ENCODE measurements at places on chromosomes 4 and X. TPM values are rescaled to one million over a fixed set of nuclear protein-coding genes. Genes with fewer than 3 reads are reported as not detected.
A peak's percentile ranks its signal among the peaks of the same experiment; 100 is the strongest.

- no peak for DNase-seq
Observed at GRCh38 chr4:55004831-55005230, 120.6 kb downstream of the KDR start.

GRCh38 chrX:110563282-110563681 lies 204.6 kb downstream of the RTL9 start:
- DNase-seq, result peak; percentile 87

- no peak for DNase-seq
Observed at GRCh38 chrX:111052478-111052877, 43.5 kb upstream of the PAK3 start.

The CNGA1 gene
- total RNA-seq, result not detected

The CCNA2 gene
- 194 TPM for total RNA-seq

DNA sequence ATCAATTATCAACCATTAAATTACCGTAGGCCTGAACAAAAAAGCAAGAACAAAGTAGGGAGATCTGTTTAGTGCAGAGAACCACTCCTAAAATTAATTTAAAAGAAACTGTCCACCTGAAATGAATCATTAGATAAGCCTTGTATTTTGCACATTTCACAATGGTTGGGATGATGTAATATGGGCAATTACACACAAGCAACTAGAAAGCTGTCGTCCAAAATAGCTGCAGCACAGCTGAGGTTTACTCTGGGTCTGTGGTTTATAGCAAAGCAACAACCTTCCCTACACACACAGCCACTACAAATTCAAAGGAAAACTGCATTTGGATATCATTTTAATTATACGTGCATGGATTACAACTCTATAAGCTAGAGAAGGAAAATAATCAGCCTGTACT lies 28.5 kb downstream of the PCDH19 start:
- no peak for DNase-seq

The MAGEA11 gene
- total RNA-seq, result 23.4 TPM

- DNase-seq, result no peak
Observed at GRCh38 chrX:142249721-142250120, 44.6 kb upstream of the MAGEC2 start.

- peak; percentile 68 for DNase-seq
Observed at GRCh38 chrX:41275661-41276609, 58.0 kb upstream of the DDX3X start.

GRCh38 chrX:153714256-153714655 lies 9.9 kb downstream of the BCAP31 start:
- no peak for DNase-seq

- DNase-seq, result no peak
Observed at GRCh38 chr4:73454920-73455319, 18.9 kb downstream of the AFP start.

GRCh38 chr4:121728066-121728465 lies 31.3 kb upstream of the ANXA5 start:
- DNase-seq, result peak; percentile 64

- no peak for DNase-seq
Observed at GRCh38 chr4:159232465-159233106, 129.7 kb downstream of the RAPGEF2 start.

- DNase-seq, result peak; percentile 34
Observed at GRCh38 chr4:54781756-54782155, 124.0 kb downstream of the KIT start.

DNA sequence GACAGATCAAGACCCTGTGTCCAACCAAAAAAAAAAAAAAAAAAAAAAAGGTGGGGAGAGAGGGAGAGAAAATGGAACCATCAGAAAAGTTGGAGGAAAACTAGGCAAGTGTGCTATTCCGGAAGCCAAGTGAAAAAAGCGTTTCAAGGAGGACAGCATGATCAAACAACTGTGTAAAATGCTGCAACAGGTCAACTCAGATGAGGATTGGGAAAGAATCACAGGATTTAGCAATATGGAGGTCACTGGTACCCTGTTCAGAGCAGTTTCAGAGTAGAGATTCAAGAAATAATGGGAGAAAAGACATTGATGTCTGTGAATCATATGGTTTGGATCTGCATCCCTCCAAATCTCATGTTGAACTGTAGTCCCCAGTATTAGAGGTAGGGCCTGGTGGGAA lies 47.5 kb downstream of the TIGD4 start:
- DNase-seq, result no peak

The CSN1S1 gene
- total RNA-seq, result not detected

DNA sequence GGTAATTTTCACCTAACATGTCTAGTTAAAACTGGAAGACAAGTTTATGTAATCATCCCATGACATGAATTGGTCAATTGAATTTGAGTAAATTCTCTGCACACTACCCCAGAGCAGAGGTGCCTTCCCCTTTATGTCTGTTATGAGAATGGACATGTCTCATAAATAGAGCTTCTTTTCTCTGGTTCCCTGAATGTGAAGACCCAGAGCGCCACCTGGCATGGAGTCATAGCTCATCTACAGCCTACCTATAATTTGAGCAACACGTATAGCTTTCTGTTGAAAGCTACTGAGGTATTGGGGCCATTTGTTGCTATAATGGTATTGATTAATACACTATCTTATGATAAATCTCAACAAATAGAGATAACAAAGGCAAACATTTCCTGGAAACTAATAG lies 626.5 kb upstream of the GALNTL6 start:
- no peak for DNase-seq

GRCh38 chr4:5458676-5459075 lies 249.7 kb downstream of the EVC2 start:
- DNase-seq, result no peak

- DNase-seq, result peak; percentile 17
Observed at GRCh38 chr4:139419388-139419914, 34.5 kb upstream of the RAB33B start.

DNA sequence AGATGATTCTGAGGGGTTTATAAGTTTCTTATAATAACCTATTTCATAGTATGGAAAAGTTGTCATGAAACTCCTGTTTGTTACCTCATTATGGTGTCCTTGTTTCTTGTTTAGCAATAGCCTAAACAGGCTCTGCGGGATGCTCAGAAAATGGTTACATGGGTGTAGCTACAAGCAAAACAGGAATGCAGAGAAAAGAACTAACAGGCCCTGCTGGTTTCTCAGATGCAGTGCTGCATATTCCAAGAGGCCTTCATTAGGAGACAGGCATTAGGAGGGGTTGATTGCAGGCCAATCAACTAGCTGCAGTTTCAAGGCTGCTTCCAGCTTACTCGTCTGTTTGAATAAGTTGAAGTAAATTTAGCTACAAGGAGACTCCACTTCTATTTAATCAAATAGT lies 37.6 kb upstream of the HPGD start:
- no peak for DNase-seq

GRCh38 chr4:159252491-159252890 lies 149.6 kb downstream of the RAPGEF2 start:
- no peak for DNase-seq

The VSIG4 gene
- not detected for total RNA-seq

GRCh38 chr4:3250956-3251690 lies 2.2 kb downstream of the MSANTD1 start:
- no peak for DNase-seq

DNA sequence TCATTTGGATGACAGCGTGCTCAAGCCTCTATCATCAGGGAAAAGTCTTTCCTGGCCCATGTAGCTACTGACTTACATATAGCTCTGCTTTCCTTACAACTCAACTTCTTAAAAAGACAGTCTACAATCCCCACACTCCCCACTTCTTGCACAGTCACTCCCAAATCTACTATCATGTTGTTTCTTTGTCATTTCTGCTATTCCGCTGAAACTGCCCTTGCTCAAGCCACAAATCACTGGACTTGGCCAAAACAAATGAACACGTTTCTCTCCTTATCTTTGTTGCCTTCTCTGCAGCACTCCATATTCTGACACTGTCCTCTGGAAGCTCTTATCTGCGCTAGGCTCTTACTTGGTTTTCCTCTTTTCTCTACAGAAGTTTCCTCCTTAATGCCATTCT lies 28.2 kb downstream of the GPRIN3 start:
- no peak for DNase-seq

- DNase-seq, result no peak
Observed at GRCh38 chr4:155617296-155617695, 49.4 kb upstream of the GUCY1A1 start.

The MAP7D2 gene
- total RNA-seq, result 0.60 TPM

- DNase-seq, result no peak
Observed at GRCh38 chr4:152727784-152728183, 48.0 kb upstream of the TMEM154 start.
